ENCODE measurements at places on chromosomes 5 and 9.

GRCh38 chr5:9329125-9329524 lies 216.8 kb downstream of the SEMA5A start:
- DNase-seq: no peak

GRCh38 chr9:109981091-109981490 lies 201.1 kb downstream of the PALM2AKAP2 start:
- no peak for DNase-seq

GRCh38 chr5:154484393-154485095 lies 6.5 kb upstream of the HAND1 start:
- no peak for DNase-seq

DNA sequence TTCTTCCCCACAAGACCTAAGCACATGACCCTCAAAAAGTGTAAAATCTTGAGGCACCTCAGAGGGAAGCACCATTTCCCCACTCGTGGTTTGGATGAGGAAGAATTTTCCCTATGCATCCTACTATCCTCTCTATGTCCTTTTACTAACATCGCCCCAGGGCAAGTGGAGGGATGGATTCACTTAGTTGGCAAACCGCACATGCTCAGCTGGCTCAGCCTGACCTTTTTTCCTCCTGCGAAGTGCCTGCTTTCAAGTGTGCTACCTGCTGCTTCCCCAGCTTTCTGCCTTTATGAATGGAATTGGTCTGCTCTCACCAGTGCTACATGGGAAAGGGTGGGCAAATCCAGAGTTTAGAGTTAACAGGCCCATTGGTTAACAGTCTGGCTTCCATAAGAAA lies 56.6 kb upstream of the IFNK start:
- no peak for DNase-seq

- no peak for DNase-seq
Measured at GRCh38 chr5:133523961-133524586, 88.3 kb downstream of the FSTL4 start.

DNA sequence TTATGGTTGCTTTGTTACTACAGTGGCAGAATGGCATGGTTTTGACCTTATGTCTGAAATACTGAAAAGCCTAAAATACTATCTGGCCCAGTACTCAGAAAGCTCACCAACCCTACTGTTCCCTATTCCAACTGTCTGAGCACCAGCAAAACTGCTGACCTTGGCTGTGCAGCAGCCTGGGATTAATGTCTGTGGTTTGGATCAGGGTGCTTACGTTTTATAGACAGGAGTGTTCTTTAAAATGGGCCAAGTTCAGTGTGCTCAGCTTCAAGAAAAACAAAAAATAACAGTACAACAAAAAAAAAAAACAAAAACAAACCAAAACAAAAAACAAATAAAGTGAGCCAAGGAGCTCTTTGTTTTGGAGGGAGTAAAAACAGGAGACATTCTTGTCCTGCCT lies 36.4 kb downstream of the SLC28A3 start:
- DNase-seq: no peak

- DNase-seq: no peak
Measured at GRCh38 chr5:159175547-159175946, 33.8 kb downstream of the RNF145 start.

DNA sequence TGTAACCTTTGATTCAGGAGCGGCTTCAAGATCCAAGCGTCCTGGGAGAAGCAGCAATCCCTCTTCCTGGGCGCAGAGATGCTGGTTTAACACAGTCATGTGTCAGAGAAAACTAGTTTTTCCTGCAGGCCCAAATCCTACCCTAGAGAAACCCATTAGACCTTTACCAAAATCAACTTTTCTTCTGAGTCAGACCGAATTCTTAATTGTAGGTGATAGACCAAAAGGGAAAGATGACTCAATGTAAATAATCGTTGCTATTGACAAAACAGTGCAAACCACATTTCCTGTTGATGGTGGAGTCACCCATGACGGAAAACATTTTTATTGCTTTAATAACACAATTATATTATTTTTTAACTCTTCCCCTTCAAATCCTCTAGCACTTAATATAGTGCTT lies 40.1 kb downstream of the SLC1A1 start:
- DNase-seq: no peak

DNA sequence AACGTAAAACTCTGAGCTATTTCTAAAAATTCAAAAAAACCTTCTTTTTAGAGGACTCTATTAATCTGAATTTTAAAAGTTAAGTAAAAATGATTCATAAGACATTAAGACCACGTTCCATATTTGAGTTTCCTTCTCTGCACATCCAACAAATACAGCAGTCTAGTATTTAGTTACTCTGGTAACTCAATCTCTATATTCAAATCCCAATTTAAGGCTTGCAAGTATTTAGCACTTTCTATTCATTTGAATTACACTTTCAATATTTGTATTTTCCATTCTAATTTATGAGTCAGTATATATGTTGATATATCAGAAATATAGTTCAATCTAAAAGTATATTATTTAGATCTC lies 17.7 kb downstream of the RFX3 start:
- DNase-seq: no peak

DNA sequence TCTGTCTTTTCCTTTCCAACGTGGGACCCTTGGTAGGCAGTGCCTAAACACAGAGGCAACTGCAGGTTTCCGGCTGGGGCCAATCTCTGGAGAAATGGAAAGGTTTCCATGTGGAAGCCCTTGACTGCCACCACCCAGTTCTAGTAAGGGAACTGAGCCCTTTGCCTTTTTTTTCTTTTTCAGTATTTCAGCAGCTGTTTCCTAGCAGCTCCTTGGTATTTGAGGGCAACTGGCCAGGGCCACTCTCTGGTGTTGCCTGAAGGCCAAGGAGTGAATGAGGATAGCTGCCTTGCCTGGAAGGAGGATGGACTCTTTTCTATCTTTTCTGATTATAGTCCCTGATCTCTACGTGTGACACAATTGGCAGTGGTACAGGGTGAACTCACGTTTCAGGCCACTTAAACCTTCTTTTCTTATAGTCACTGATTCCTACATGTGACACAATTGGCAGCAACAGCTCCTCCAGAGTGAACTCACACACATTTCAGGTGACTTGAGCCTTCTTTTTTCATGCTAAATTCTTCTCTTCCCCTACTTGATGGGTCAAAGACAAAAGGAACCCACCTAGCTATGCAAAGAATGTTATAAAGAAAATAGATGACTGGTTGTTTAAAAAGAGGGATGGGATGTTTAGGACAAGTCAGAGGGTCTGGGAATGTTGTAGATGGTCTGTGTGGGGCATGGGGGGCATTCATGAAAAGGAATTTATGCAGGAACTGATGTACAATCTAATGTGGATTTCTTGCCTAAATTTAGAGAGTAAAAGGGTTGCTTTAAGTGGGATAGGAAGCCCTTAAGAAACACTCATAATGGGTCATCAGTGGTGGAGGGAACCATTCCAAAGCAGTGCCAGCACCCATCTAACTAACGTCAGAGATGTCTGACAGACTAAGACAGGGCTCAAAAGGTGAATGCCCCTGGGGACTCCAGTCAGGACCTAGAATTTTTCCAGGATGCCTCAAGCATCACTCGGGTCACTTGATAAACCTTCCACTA lies 190.1 kb downstream of the TMEM232 start:
- DNase-seq: no peak

- DNase-seq: no peak
Measured at GRCh38 chr5:100693481-100693880, 158.3 kb downstream of the FAM174A start.

DNA sequence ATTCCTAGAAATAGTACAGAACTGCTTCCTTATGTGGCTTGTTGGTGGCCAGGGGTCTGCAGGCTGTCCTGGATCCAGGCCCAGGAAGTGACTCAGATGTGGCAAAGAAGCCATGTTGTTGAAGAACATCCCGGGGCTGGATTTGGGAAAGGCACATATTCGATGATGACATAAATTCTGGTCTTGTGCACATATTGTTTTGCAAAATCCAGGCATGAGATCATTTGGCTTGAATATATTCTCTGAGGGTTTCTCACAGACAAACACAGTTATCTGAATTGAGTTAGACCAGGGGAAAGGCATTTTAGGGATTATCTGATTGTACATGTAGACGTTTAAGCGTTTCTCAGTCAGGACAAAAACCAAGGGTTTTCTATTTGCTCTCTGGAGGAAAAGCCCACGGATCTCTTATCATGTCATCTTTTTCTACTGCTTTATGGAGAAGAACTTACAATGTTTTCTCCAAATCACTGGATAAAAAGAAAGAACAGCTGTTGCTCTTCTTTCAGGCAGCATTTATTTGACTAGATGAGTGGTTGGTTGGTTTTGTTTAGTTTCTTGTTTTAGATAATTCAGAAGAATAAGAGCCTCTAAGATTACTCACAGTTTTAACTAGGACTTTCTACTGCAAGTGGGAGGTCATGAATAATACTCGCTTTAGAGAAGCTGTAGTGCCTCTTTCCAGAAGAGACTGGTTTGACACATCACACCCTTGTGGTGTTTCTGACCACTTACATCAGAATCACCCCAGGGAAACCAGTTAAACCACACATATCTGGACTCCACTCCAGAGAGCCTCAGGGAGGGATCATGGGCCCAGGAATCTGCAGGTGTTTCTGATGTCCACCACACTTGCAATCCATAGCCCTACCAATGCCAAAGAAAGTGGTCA lies 29.5 kb upstream of the LHFPL2 start:
- DNase-seq: peak; percentile 82

GRCh38 chr5:167765352-167765751 lies 526.1 kb upstream of the WWC1 start:
- DNase-seq: no peak

- DNase-seq: no peak
Measured at GRCh38 chr5:171355302-171355724, 32.3 kb upstream of the NPM1 start.

- peak; percentile 91 for DNase-seq
Measured at GRCh38 chr9:20040991-20041696, 252.3 kb upstream of the SLC24A2 start.

DNA sequence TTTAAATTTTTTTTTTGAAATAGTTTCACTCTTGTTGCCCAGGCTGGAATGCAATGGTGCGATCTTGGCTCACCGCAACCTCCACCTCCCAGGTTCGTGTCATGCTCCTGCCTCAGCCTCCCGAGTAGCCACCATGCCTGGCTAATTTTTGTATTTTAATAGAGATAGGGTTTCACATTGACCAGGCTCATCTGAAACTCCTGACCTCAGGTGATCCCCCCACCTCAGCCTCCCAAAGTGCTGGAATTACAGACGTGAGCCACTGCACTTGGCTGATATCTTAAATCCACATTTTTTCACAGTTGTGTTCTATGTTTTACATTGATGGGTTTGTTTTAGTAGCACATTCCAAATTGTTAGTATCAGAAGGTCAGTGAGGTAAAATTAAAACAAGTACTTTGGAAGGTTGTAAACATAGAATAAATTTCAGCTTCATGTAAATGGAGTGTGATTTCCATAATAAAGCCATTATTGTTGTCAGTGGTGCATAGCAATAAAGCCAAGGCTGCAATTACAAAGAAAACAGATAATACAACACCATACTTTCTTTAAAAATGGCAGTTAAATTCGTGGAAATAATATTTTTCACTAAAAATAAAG lies 287.2 kb downstream of the ARRDC3 start:
- DNase-seq: no peak

GRCh38 chr5:112138526-112138925 lies 280.6 kb downstream of the EPB41L4A start:
- no peak for DNase-seq

GRCh38 chr5:172235827-172236736 lies 42.1 kb downstream of the EFCAB9 start:
- DNase-seq: no peak

DNA sequence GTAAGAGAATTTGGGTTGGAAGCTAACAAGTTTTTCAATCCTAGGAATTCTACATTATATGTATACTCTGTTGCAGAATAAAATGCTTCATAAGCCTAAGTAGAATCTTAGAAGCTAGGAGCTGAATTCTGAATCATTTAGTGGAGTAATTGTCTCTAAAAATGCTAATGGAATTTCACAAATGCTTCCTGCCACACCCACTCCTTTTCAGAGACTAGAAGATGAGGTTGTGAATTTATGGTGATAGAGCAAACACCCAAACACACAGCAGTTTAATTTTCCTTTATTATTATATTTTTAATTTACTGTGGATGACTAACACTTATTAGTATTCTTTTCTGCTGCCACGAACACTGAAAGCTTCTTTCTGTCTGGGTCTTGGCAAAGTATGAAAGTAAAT lies 208.0 kb upstream of the PDE4D start:
- no peak for DNase-seq

GRCh38 chr9:126842977-126843799 lies 17.3 kb upstream of the ZBTB34 start:
- DNase-seq: peak; percentile 41

- DNase-seq: no peak
Measured at GRCh38 chr5:127233590-127233989, 57.0 kb upstream of the MEGF10 start.

Measured in NCI-H446 treated with DMSO at 0.1 percent for 48 hours (cell line).